Heart right ventricle (tissue), 16 donors: ENCODE measurements at places on chromosomes 6 and 20.

DNA sequence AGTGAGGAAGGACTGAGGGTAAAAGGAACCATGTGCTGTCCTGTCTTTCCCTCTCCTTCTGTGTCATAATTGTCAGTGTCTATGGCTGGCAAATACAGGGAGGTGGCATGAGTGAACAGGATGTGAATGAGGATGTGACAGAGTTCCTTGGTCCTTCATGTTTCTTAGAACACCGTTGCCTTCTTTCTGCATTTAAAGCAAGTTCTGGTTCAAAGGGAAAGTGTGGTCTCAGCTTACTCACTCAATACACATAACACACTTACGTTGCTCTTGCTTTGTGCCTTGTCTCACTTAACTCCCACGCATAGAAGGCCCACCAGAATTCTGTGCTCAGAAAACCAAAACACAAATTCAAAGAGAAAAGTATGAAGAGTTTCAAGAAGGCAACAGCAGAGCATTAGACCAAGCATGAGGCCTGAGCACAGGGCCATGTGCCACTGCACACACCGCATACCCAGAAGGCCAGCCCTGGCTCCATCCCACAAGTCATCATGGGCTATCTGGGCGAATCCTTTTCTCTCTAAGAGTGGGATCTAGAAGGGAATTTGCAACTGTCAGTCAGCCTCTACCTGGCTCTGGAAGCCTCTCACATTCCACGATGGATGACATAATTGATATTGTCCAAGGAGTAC is 38.9 kb upstream of the SAYSD1 start:
- H3K27ac ChIP-seq, result no peak overlapping the region
- DNase-seq, result no peak
- no peaks in the 10 kb centered on the region for H3K36me3 ChIP-seq
- peaks cover 30% of the 10 kb centered on the region for H3K27me3 ChIP-seq
- peaks cover 12% of the 10 kb centered on the region for H3K4me1 ChIP-seq
- H3K4me3 ChIP-seq, result no peak overlapping the region

- no peak for DNase-seq
- H3K4me1 ChIP-seq, result peaks cover 4% of the 10 kb centered on the region
- no peak overlapping the region for H3K4me3 ChIP-seq
- no peaks in the 10 kb centered on the region for H3K27me3 ChIP-seq
- no peaks in the 10 kb centered on the region for H3K36me3 ChIP-seq
- no peak overlapping the region for H3K27ac ChIP-seq
These were observed 113.3 kb downstream of the AFG1L start for GRCh38 chr6:108407904-108408827.

DNA sequence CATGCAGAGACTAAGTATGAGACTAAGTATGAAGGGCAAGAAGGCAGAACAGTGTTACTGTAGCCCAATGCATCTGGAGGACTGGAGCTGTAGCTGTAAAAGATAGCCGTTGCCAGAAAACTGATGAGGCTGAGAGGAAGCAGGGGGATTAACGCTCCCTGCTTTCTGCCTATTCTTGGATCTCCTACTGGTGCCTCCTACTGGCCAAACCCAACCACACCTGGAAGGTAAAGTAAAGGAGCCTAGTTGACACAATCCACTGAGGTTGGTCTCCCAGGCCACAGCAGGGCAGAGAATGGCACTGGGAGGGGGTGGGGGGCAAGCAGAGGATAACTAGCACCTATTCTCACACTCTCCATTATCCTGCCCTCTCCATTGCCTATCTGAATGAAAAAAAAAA is 105.0 kb upstream of the MRPS10 start:
- no peaks in the 10 kb centered on the region for H3K36me3 ChIP-seq
- no peaks in the 10 kb centered on the region for H3K27me3 ChIP-seq
- no peak for DNase-seq
- H3K27ac ChIP-seq, result no peak overlapping the region
- H3K4me1 ChIP-seq, result no peaks in the 10 kb centered on the region

DNA sequence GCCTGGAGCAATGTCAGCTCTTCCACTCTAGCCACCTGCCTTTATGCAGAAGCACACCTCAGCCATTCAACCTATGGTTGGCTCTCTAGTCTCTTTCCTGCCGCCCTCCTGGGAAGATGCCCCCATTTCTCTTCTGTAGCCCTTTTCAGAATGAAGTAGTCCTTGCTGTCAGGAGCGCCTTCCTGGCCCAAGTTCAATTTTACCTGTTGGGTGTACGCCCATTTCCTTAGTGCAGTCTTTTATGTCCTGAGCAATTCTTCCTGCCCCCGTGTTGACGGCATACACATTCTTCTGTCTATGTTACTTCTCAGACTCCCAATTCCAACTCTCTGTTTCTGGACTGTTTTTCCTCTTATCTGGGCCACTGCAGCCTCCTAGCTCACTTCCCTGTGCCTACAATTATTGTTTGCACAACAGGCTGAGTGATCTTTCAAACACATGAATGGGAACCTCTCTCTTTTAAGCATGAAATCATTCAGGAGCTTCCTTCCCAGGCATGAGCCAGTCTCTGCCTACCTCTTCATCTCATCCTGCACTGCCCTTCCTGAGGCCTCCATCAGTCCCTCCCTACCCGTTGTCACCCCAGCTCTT is 389.2 kb downstream of the CD83 start:
- H3K36me3 ChIP-seq, result no peaks in the 10 kb centered on the region
- H3K27me3 ChIP-seq, result no peaks in the 10 kb centered on the region
- DNase-seq, result no peak

DNA sequence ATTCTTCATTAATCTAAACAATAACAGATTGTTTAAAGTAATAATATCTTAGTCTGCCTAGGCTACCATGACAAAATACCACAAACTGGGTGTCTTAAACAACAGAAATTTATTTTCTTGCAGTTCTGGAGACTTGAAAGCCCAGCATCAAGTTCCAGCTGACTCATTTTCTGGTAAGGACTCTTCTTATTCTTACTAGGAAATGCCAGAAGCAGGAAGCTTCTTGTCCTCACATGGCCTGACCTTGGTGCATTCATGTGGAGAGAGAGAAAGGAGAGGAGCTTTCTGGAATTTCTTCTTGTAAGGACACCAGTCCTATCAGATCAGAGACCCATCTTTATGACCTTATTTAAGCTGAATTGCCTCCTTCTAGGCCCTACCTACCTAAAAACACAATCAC is 110.5 kb downstream of the ANKRD60 start:
- H3K27me3 ChIP-seq, result peaks cover 8% of the 10 kb centered on the region
- H3K27ac ChIP-seq, result no peak overlapping the region
- no peak for DNase-seq
- no peaks in the 10 kb centered on the region for H3K4me1 ChIP-seq
- no peaks in the 10 kb centered on the region for H3K36me3 ChIP-seq
- no peak overlapping the region for H3K4me3 ChIP-seq

- H3K27me3 ChIP-seq, result no peaks in the 10 kb centered on the region
- H3K36me3 ChIP-seq, result no peaks in the 10 kb centered on the region
- H3K27ac ChIP-seq, result no peak overlapping the region
- H3K4me3 ChIP-seq, result no peak overlapping the region
- DNase-seq, result no peak
These were observed 13.9 kb downstream of the JARID2 start for GRCh38 chr6:15259766-15260098.

- H3K4me1 ChIP-seq, result no peaks in the 10 kb centered on the region
- no peak overlapping the region for H3K27ac ChIP-seq
- H3K4me3 ChIP-seq, result no peak overlapping the region
- peaks cover 6% of the 10 kb centered on the region for H3K27me3 ChIP-seq
- DNase-seq, result no peak
- no peaks in the 10 kb centered on the region for H3K36me3 ChIP-seq
These were observed 146.7 kb upstream of the CDH4 start for GRCh38 chr20:61105395-61105794.

DNA sequence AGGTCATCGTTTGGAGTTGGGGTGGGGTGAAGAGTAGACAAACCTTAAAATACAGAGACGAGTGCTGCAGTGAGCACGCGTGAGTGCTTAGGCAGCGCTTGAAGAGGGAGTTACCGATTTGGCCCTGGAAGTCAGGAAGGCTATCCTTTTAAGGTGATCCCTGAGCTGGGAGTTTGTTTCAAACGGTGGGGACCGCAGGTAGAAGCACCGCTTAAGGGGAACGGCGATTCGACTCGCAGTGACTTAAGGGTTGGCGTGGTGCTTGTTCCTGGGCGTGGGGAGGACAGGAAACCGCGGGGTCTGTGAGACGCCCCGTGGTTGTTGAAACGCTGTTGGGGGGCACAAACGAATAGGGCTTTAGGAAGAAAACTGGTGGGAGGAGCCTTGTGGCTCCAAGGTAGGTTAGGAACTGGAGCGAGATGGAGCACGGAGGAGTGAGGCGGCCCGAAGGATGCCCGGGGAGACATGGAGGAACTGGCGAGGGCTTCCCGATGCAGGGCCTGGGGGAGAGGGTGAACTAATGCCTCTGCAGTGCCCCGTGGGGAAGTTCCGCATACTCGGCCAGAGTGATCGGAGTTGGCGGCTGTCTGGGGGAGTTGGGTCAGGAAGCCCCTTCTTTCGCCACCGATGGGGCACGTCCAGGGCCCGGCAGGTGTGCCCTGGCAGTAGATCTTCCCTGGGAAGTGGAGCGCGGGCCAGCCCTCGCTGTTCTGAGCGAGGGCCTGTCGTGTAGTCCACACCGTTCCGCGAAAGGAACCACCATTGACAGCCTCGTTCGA is 1.3 kb upstream of the CDYL start:
- no peaks in the 10 kb centered on the region for H3K4me1 ChIP-seq
- peak overlapping the region; percentile 68 for H3K4me3 ChIP-seq
- H3K27me3 ChIP-seq, result no peaks in the 10 kb centered on the region
- peak overlapping the region; percentile 86 for H3K27ac ChIP-seq

GRCh38 chr6:165843121-165843520 is 180.1 kb upstream of the PDE10A start:
- DNase-seq, result no peak
- no peak overlapping the region for H3K4me3 ChIP-seq
- no peak overlapping the region for H3K27ac ChIP-seq
- no peaks in the 10 kb centered on the region for H3K4me1 ChIP-seq

DNA sequence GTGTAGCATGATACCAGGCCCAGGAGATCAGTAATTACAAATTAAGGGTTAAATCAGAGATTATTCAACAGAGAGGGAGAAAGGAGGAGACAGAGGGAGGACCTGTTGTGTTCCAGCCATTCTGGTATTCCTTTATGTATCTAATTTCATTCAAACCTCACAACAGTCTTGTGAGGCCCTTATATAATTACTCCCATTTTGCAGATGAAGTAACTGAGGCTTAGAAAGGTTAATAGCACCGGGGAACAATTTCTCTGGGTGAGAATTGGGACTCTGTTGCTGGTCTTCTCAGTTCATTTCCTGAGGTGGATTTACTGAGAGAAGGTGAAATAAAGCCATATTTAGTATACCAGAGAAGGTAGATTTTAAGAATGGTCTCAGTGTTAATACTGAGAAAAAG is 66.6 kb downstream of the C6orf52 start:
- H3K27ac ChIP-seq, result no peak overlapping the region
- H3K27me3 ChIP-seq, result no peaks in the 10 kb centered on the region
- H3K4me3 ChIP-seq, result no peak overlapping the region
- no peaks in the 10 kb centered on the region for H3K4me1 ChIP-seq

- H3K36me3 ChIP-seq, result no peaks in the 10 kb centered on the region
- H3K27me3 ChIP-seq, result no peaks in the 10 kb centered on the region
- no peak overlapping the region for H3K27ac ChIP-seq
- no peaks in the 10 kb centered on the region for H3K4me1 ChIP-seq
These were observed 46.8 kb upstream of the RNF146 start for GRCh38 chr6:127219869-127220268.

DNA sequence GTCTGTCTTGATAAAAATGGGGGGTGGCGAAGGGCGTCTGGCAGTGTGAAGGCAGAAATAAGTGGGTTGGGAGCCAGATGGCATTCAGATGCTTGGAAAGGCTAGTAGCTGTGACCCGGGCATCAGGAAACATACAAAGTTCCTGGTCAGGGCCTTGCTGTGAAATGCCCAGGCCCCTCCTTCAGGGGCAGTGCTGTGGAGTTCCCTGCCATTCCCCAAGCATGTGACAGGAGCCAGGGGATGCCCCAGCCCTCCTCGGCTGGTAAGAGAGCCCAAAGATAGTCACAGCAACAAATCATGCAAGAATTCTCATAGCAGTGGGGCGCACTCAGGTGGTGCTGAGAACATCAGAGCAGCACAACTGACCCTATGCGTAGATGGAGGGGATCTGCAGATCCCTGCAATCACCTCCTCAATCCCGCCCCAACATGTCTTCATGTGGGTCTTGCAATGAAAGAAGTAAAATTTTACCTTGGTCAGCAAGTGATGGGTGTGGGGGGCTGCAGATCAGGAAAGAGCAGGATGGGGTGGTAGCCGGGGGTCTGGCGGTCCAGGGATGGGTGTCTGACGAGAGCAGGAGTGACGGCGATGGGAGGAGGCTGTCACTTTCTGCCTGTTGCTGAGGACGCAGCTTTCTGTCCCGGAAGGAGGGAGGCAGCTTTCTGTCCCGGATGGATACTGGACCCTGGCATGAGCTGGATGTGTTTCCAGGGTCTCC is 39.5 kb downstream of the SLC22A1 start:
- no peaks in the 10 kb centered on the region for H3K4me1 ChIP-seq
- no peak overlapping the region for H3K27ac ChIP-seq
- peaks cover 9% of the 10 kb centered on the region for H3K27me3 ChIP-seq

- H3K27me3 ChIP-seq, result no peaks in the 10 kb centered on the region
- no peaks in the 10 kb centered on the region for H3K4me1 ChIP-seq
- no peak overlapping the region for H3K4me3 ChIP-seq
- H3K36me3 ChIP-seq, result no peaks in the 10 kb centered on the region
- no peak for DNase-seq
These were observed 9.9 kb upstream of the PI16 start for GRCh38 chr6:36944650-36945049.

DNA sequence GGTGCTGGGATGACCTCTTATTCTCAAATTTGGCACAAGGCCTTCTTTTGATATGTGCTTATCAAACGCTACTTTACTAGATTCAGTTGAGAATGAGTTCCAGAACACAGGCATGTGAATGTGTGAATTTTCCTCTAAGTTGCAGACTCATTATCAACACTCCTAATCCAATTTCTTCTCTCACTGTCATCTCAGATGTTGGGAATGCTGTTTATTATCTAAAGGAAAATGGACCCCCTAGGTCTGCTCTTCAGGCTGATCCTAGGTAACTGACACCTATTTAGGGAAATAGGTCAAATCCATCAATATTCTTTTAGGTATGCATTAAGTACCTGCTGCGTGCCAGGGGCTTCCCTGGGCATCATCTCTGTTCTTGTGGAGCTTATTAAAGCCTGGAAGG is 215.0 kb upstream of the NOX3 start:
- H3K4me1 ChIP-seq, result no peaks in the 10 kb centered on the region
- no peaks in the 10 kb centered on the region for H3K27me3 ChIP-seq
- H3K4me3 ChIP-seq, result no peak overlapping the region
- no peaks in the 10 kb centered on the region for H3K36me3 ChIP-seq
- H3K27ac ChIP-seq, result no peak overlapping the region

GRCh38 chr6:53628354-53629119 is 37.0 kb downstream of the KLHL31 start:
- H3K27me3 ChIP-seq, result peaks cover 4% of the 10 kb centered on the region
- no peak for DNase-seq
- no peak overlapping the region for H3K4me3 ChIP-seq

GRCh38 chr6:17334265-17334664 is 53.1 kb downstream of the RBM24 start:
- H3K4me1 ChIP-seq, result no peaks in the 10 kb centered on the region
- H3K27me3 ChIP-seq, result no peaks in the 10 kb centered on the region
- DNase-seq, result no peak
- H3K36me3 ChIP-seq, result no peaks in the 10 kb centered on the region
- H3K4me3 ChIP-seq, result no peak overlapping the region
- no peak overlapping the region for H3K27ac ChIP-seq
